ENCODE measurements at places on chromosomes 2 and 18.

GRCh38 chr2:190533968-190534309 lies 583 bp downstream of the NEMP2 start:
- peak overlapping the region; percentile 98 for H3K27ac ChIP-seq
- no peaks in the 10 kb centered on the region for H3K36me3 ChIP-seq
- no peaks in the 10 kb centered on the region for H3K27me3 ChIP-seq
- peak overlapping the region; percentile 81 for H3K4me3 ChIP-seq
- peaks cover 17% of the 10 kb centered on the region for H3K4me1 ChIP-seq

- no peak overlapping the region for H3K4me3 ChIP-seq
- no peaks in the 10 kb centered on the region for H3K36me3 ChIP-seq
- no peaks in the 10 kb centered on the region for H3K4me1 ChIP-seq
- no peak for DNase-seq
- H3K27me3 ChIP-seq: no peaks in the 10 kb centered on the region
Observed at GRCh38 chr2:195181059-195181705, 475.8 kb upstream of the SLC39A10 start.

GRCh38 chr2:183493040-183493439 lies 368.8 kb downstream of the NUP35 start:
- DNase-seq: no peak
- no peak overlapping the region for H3K27ac ChIP-seq
- no peaks in the 10 kb centered on the region for H3K27me3 ChIP-seq
- H3K4me3 ChIP-seq: no peak overlapping the region

GRCh38 chr2:201978986-201979385 lies 54.7 kb upstream of the FZD7 start:
- no peak overlapping the region for H3K27ac ChIP-seq
- H3K4me1 ChIP-seq: no peaks in the 10 kb centered on the region
- DNase-seq: no peak
- no peaks in the 10 kb centered on the region for H3K27me3 ChIP-seq

GRCh38 chr18:44216169-44216568 lies 464.5 kb upstream of the SETBP1 start:
- no peak for DNase-seq
- no peaks in the 10 kb centered on the region for H3K36me3 ChIP-seq
- H3K4me1 ChIP-seq: no peaks in the 10 kb centered on the region
- H3K27me3 ChIP-seq: no peaks in the 10 kb centered on the region
- H3K27ac ChIP-seq: no peak overlapping the region
- H3K4me3 ChIP-seq: no peak overlapping the region

DNA sequence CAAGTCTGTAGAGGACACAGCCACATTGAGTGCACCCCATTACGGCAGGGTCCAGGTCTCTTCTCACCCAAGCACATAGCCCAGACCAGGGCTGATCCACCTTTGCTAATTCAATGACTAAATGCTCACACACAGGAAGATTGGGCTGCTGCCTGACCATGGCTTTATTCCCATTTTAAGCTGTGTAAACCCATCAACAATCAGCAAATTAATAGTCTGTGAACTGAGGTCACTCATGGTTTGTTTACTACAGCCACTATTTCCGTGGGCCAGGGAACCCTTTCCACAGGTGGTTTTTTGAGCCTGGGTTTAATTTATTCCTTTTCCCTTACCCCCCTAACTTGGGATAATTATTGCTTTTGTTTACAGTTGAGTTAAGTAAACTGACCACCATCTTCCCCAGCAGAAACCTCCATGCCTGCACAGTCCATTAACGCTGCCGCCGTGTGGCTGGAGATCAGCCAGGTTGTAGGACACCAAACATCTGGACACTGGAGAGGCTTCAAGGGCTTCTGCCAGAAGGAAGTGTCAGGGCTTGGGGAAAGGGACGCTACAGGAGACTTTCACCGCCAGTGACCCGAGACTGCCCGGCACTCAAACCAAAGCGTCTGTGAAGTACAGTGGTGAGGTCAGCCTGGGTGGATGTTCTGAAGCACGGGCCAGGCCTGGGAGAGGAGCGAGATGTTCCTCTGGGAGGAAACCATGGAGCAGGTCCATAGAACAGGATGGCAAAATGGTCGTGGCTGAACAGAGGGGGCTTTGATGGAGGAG lies 282.9 kb downstream of the DYSF start:
- no peak overlapping the region for H3K27ac ChIP-seq
- no peak overlapping the region for H3K4me3 ChIP-seq
- H3K27me3 ChIP-seq: no peaks in the 10 kb centered on the region

GRCh38 chr2:225797394-225797793 lies 397.9 kb downstream of the NYAP2 start:
- no peak overlapping the region for H3K27ac ChIP-seq
- no peaks in the 10 kb centered on the region for H3K27me3 ChIP-seq
- no peak overlapping the region for H3K4me3 ChIP-seq
- H3K4me1 ChIP-seq: no peaks in the 10 kb centered on the region
- DNase-seq: no peak

DNA sequence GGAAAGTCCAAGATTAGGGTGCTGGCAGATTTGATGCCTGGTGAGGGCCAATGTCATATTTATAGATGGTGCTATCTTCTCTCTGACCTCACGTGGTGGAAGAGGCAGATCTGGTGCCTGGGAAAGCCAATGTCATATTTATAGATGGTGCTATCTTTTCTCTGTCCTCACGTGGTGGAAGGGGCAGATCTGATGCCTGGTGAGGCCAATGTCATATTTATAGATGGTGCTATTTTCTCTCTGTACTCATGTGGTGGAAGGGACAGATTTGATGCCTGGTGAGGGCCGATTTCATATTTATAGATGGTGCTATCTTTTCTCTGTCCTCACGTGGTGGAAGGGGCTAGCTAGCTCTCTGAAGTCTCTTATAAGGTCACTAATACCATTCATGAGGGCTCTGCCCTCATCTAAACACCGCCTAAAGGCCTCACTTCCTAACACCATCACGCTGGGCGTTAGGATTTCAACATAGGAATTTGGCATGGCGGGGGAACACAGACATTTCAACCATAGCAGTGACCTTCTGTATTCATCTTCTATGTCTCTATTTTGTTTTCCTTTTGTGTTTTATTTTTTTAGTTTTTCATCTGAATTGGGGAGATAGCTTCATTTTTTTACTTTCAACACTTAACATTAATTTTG lies 278.4 kb downstream of the SPAG16 start:
- H3K36me3 ChIP-seq: no peaks in the 10 kb centered on the region
- no peak overlapping the region for H3K4me3 ChIP-seq
- H3K27me3 ChIP-seq: no peaks in the 10 kb centered on the region
- no peak overlapping the region for H3K27ac ChIP-seq
- no peak for DNase-seq
- no peaks in the 10 kb centered on the region for H3K4me1 ChIP-seq

DNA sequence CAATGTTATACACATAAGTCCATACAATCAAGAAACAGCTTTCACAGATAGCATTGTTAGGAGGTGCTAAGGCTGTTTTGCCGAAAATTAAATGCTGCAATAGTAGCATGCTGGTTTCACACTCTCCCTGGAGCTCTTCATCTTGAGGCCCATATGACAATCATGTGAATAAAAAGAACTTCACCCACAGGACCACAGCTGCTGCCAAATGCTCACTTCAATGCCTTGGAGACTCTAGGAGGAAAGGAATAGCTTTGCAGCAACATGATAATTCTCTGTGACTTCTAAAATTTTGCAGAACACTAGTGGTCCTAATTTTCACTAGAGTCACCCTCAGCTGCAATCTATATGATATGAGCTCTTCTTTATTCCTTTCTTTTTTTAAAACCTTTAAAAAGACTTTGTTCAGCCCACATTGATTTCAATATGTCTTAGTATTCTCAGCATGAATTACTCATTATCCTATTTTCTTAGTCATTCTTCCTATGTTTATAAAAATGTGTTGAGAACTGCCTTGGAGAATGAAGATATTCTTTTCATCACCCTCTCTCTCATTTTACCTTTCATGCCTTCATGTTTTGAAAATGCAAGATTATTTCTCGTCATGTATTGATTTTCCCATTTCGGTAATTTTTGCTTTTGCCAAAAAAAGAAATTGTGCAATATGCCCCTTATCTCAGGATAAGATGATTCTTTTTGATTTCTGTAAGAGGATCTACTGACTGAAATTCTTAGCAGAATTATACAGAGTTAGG lies 108.2 kb downstream of the PDE1A start:
- H3K4me3 ChIP-seq: no peak overlapping the region
- H3K27me3 ChIP-seq: no peaks in the 10 kb centered on the region
- DNase-seq: no peak
- H3K36me3 ChIP-seq: no peaks in the 10 kb centered on the region

DNA sequence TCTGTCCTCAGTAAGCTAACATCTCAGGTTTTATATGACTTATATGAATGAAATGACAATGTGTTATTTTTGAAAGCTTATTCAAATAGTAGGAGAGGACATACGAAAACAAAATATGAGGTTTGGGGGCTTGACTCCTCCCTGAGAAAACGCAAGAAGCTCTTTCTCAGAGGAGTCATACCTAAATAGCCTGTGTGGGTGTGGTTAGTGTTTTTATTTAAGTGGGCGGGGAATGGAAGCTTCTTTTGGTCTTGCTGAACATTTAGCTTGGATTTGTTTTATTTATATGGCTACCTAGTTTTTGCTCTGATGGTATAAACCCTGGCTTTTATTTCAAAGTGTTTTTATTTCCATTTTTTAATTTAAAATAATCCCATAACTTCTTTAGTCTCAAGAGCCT lies 72.1 kb upstream of the DSG1 start:
- DNase-seq: no peak
- no peaks in the 10 kb centered on the region for H3K27me3 ChIP-seq
- no peak overlapping the region for H3K27ac ChIP-seq
- H3K4me1 ChIP-seq: no peaks in the 10 kb centered on the region

DNA sequence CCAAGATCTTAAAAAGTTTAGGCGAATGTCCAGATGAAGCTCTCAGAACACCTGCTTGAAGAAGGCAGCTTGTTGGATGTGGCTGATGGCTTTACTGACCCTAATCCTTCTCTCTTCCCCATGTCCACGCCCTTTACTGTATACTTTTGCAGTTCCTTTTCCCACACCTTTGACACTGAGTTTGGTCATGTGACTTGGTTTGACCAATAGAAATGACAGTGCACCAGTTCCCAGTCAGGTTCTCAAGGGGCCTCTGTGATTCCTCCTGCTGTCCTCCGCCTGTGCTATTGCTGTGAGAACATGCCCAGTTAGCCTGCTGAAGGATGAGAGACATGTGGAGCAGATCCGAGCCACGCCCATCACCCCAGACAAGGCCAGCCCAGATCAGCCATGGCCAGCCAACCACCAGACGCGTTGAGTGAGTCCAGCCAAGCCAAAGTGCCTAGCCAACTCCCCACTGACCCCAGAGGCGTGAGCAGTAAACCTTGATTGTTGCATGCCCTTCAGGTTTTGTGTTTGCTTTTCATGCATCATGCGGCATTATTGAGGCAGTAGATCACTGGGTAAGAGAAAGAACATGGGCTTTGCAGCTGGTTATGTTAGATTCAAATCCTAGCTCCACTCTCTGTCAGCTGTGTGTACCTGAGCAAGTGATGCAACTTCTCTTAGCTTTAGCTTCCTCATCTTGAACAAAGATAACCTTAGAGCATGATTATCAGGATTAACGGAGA lies 258.0 kb upstream of the SIX2 start:
- H3K4me3 ChIP-seq: no peak overlapping the region
- no peaks in the 10 kb centered on the region for H3K36me3 ChIP-seq
- H3K27me3 ChIP-seq: no peaks in the 10 kb centered on the region
- H3K27ac ChIP-seq: no peak overlapping the region
- H3K4me1 ChIP-seq: no peaks in the 10 kb centered on the region

- no peak overlapping the region for H3K4me3 ChIP-seq
- H3K36me3 ChIP-seq: no peaks in the 10 kb centered on the region
- no peak overlapping the region for H3K27ac ChIP-seq
- no peaks in the 10 kb centered on the region for H3K27me3 ChIP-seq
- no peaks in the 10 kb centered on the region for H3K4me1 ChIP-seq
- DNase-seq: no peak
Observed at GRCh38 chr2:70396612-70397011, 94.7 kb upstream of the FAM136A start.

DNA sequence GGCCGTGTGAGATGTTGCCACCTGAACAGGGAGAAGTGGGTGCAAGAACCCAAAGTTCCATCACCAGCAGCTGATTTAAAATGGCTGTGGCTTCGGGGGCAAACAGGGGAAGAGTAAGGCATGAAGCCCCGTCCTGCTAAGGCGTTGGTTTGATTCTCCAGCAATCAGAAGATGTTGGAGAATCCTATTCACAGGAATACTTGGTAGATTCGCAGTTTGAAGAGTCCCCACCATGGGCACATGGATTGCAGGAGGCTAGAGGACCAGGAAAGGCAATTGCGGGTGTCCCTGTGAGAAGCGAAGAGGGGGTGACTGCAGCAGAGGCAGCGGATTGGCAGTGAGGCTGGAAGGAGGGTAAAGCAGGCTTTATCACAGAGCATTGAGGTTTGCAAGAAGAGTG lies 46.6 kb upstream of the TXNDC2 start:
- no peak for DNase-seq
- no peaks in the 10 kb centered on the region for H3K27me3 ChIP-seq
- H3K36me3 ChIP-seq: no peaks in the 10 kb centered on the region
- no peak overlapping the region for H3K4me3 ChIP-seq

GRCh38 chr2:215772634-215773563 lies 240.5 kb downstream of the MREG start:
- H3K27ac ChIP-seq: no peak overlapping the region
- H3K4me1 ChIP-seq: no peaks in the 10 kb centered on the region
- H3K36me3 ChIP-seq: no peaks in the 10 kb centered on the region
- no peak for DNase-seq

- no peak overlapping the region for H3K4me3 ChIP-seq
- no peak for DNase-seq
- H3K27ac ChIP-seq: no peak overlapping the region
- no peaks in the 10 kb centered on the region for H3K27me3 ChIP-seq
Observed at GRCh38 chr2:42895791-42896135, 103.4 kb upstream of the HAAO start.

- no peaks in the 10 kb centered on the region for H3K4me1 ChIP-seq
- no peaks in the 10 kb centered on the region for H3K27me3 ChIP-seq
- no peak overlapping the region for H3K4me3 ChIP-seq
- no peak for DNase-seq
Observed at GRCh38 chr2:1824202-1824905, 80.0 kb upstream of the PXDN start.

GRCh38 chr2:142757111-142757510 lies 120.4 kb upstream of the KYNU start:
- H3K36me3 ChIP-seq: no peaks in the 10 kb centered on the region
- H3K27me3 ChIP-seq: no peaks in the 10 kb centered on the region
- no peak for DNase-seq
- no peak overlapping the region for H3K27ac ChIP-seq

All from upper lobe of right lung (tissue), 1 donor.